ENCODE measurements at places on chromosomes 2 and 18.

DNA sequence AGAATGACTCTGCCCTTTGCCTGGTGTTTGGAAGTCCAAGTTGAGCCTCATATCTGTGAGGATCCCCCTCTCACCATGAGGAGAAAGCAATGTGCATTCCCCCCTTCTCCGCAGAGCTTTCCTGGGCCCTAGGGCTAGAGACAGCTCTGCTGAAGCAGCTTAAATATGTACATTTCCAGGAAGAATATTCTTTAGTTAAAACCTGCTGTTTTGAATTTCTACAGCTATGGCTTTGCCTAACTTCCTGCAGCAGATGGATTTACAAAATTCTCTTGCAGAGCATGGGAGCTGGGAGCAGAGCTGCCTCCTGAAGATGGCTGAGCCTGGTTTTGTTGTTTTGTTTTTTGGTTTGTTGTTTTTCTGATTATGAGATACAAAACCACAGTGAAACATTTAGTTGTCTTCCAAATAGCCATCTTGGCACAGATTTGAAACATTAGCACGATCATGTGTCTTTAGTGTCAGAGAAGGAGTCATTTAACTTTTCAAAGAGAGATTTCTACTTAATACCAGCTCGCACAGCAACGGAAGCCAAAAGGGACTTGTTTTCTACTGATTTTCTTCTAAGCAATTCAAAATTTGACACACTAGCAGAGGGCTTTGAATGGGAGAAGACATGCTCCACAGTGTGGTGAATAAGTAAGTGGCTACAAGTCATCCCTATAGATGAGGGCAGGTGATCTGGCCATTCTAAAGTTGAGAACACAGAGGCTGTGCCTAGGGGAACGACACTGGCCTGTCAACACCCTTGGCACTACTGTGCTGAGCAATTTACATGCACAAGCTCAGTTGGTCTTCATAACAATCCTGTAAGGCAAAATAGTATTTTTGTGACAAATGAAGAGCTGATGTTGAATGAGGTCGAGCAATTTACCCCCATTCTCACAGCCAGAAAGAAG, 222.6 kb downstream of the MREG start:
- H3K27ac ChIP-seq: no peak overlapping the region
- no peak overlapping the region for H3K4me3 ChIP-seq
- no peak for DNase-seq
- H3K4me1 ChIP-seq: peaks cover 7% of the 10 kb centered on the region

- H3K36me3 ChIP-seq: no peaks in the 10 kb centered on the region
- no peak overlapping the region for H3K4me3 ChIP-seq
- H3K4me1 ChIP-seq: no peaks in the 10 kb centered on the region
Observed at GRCh38 chr18:53909668-53910067, 314.8 kb downstream of the MBD2 start.

DNA sequence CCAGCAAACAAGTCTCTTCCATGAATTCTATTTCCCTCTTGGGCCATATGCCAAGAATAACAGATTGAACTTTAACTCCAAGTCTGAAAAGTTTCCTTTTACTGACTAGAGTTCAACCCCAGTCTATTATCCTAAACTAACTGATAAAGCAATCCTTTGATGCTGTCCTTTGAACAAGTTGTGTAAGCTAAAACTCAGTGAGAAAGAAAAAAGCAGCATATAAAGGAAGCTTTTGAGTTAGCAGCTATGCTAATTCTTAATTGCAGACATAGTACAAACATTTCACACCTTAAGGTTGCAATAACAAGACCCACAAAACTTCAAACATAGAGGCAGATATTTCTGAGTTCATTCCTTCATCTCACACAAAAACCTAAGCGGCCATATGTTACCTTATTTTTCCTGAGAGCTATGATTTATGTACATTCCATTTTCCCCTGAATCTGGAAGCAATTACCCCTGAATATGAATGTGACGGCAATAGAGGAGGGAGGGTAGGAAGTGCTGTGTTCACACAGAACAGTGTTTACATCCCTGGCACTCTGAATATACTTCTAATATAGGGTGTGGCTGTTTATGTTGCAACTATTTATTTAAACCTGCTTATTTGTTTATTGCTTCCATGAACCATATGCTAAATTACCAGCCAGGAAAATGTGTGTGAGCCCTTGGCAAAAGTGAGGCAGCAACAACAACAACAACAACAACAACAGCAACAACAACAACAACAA, 180.6 kb downstream of the IRS1 start:
- H3K27ac ChIP-seq: no peak overlapping the region
- H3K4me1 ChIP-seq: no peaks in the 10 kb centered on the region
- DNase-seq: no peak
- peaks cover 7% of the 10 kb centered on the region for H3K27me3 ChIP-seq
- no peaks in the 10 kb centered on the region for H3K36me3 ChIP-seq

DNA sequence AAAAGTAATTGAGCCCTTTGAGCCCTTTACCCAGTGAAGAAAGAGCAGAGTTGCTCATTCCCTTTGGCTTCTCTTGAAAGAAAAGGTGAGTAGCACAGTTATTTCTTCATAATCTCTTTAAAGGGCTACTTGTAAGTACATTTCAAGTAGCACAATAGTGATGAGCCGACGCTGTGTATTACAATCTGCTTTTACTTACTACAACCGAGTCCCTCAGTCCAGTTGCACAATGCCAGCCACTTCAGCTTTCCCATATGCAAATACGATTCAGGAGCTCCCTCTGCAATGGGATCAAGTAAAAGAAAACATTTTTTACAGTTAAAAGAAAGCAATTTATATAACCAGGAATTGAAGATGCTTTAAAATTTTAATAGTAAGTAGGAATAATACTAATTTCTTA, 868.5 kb downstream of the RNF144A start:
- DNase-seq: no peak
- peaks cover 3% of the 10 kb centered on the region for H3K36me3 ChIP-seq
- no peaks in the 10 kb centered on the region for H3K27me3 ChIP-seq
- no peaks in the 10 kb centered on the region for H3K4me1 ChIP-seq
- H3K4me3 ChIP-seq: no peak overlapping the region

DNA sequence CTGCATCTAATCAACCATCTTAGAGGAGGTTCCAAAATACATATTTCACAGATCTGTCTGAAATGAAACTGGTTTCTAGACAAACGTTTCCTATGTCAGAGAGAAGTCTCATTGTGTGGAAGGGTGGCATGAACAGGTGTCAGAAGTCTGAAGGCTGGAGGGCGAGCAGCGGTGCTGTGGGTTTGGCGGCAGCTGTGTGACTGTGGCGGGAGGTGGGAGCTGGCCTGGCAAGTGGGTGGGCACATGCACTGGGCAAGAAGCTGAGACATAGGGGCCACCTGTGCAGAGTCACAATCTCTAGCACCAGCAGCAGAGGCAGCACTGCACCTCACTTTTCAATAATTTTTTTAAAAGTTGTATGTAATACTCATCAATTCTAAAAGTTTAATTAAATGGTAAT, 346.3 kb downstream of the DSC3 start:
- no peaks in the 10 kb centered on the region for H3K4me1 ChIP-seq
- no peak overlapping the region for H3K4me3 ChIP-seq
- no peaks in the 10 kb centered on the region for H3K36me3 ChIP-seq
- DNase-seq: no peak
- H3K27me3 ChIP-seq: no peaks in the 10 kb centered on the region

- H3K4me3 ChIP-seq: peak overlapping the region; percentile 62
- peak; percentile 42 for DNase-seq
- peaks cover 17% of the 10 kb centered on the region for H3K27me3 ChIP-seq
- peaks cover 5% of the 10 kb centered on the region for H3K36me3 ChIP-seq
- H3K27ac ChIP-seq: peak overlapping the region; percentile 25
- peaks cover 39% of the 10 kb centered on the region for H3K4me1 ChIP-seq
Observed at GRCh38 chr18:79396431-79397246, 909 bp downstream of the NFATC1 start.

DNA sequence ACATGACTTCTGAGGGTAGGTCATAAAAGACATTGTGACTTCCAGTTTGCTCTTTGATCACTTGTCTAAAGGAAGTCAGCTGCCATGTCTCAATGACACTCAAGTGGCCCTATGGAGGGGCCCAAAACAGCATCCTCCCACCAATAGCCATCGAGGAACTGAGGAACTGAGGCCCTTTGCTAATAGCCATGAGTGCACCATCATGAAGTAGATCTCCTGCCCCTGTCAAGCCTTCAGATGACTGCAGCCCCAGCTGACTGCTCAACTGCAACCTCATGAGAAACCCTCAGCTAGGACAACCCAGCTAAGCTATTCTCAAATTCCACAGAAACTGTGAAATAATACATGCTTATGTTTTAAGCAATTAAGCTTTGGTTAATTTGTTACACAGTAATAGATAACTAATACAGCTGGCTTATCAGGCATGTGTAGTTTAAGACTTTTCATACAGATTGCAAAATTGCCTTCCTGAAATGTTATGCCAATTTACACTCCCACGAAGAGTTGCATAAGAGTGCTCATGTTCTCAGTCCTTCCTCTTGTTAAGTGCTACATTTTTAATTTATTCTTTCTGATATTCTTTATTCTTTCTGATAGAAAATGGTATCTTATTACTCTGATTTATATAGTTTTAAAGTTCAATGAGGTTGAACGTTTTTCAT, 105.6 kb upstream of the NDUFV2 start:
- no peaks in the 10 kb centered on the region for H3K4me1 ChIP-seq
- H3K27me3 ChIP-seq: peaks cover 26% of the 10 kb centered on the region
- H3K36me3 ChIP-seq: no peaks in the 10 kb centered on the region
- H3K27ac ChIP-seq: no peak overlapping the region
- no peak for DNase-seq

- H3K4me3 ChIP-seq: no peak overlapping the region
- no peak overlapping the region for H3K27ac ChIP-seq
- peaks cover 38% of the 10 kb centered on the region for H3K36me3 ChIP-seq
- H3K27me3 ChIP-seq: no peaks in the 10 kb centered on the region
- no peak for DNase-seq
Observed at GRCh38 chr2:61117534-61117933, 44.5 kb upstream of the C2orf74 start.

- H3K4me3 ChIP-seq: peak overlapping the region; percentile 40
- DNase-seq: no peak
- H3K4me1 ChIP-seq: peaks cover 17% of the 10 kb centered on the region
- peaks cover 80% of the 10 kb centered on the region for H3K27me3 ChIP-seq
- H3K27ac ChIP-seq: no peak overlapping the region
- peaks cover 4% of the 10 kb centered on the region for H3K36me3 ChIP-seq
Observed at GRCh38 chr2:176189681-176190641, 1.5 kb downstream of the HOXD1 start.

DNA sequence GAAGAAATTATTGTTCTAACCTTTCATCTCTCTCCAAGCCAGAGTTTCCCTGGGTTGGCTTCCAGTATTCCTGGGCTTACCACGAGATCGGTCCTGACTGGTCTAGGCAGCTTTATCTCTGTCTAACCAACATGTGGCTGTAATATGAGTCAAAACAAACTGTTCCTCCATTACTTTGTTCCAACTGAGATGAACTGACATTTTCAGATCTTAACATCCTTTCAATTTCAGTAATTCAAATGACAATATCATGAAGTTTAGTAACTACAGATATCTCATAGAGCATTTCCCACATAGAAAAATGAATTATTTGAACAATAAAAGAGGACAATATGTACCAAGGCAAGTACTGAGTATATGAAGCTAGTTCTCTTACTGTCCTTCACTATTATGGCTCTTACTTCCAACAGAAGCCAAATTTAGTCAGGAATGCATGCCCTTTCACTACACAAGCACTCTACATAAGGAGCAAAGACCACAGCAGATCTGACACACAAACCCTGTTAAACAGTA, 15.5 kb downstream of the SLC25A12 start:
- no peak for DNase-seq
- H3K27ac ChIP-seq: no peak overlapping the region
- peaks cover 50% of the 10 kb centered on the region for H3K4me1 ChIP-seq
- H3K27me3 ChIP-seq: no peaks in the 10 kb centered on the region
- no peak overlapping the region for H3K4me3 ChIP-seq

DNA sequence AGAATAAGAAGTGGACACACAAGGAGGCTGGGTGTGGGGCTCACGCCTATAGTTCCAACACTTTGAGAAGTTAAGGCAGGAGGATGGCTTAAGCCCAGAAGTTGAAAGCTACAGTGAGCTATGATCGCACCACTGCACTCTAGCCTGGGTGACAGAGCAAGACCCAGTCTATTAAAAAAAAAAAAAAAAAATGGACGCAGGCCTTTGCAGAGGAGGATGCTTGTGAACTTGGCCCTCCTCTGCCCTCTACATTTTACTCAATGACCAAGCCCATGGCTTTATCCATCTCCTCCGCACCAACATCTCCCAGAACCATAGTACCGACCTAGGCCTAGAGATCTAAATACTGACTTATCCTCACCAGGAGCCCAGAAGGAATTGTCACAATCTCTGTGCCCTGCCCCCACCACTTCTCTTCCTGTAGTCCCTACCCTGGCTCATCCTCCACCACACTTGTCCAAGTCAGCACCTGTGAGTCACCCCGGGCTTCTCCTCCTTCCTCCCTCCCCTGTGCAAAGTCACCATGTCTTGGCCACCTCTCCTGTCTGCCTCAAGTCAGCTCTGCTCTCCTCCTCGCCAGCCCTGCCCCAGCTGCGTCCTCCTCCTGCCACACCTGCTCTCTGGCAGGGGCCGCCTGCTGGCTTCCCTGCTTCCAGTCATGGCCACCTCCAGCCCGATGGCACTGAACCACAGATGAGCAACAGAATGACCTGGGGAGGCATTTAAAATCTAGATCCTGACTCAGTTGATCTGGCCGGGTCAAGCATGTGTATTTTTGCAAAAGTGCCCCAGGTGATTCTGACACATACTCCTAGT, 35.8 kb upstream of the ASPRV1 start:
- peaks cover 1% of the 10 kb centered on the region for H3K36me3 ChIP-seq
- no peak overlapping the region for H3K4me3 ChIP-seq
- H3K27ac ChIP-seq: no peak overlapping the region
- peaks cover 18% of the 10 kb centered on the region for H3K4me1 ChIP-seq
- DNase-seq: no peak
- no peaks in the 10 kb centered on the region for H3K27me3 ChIP-seq

DNA sequence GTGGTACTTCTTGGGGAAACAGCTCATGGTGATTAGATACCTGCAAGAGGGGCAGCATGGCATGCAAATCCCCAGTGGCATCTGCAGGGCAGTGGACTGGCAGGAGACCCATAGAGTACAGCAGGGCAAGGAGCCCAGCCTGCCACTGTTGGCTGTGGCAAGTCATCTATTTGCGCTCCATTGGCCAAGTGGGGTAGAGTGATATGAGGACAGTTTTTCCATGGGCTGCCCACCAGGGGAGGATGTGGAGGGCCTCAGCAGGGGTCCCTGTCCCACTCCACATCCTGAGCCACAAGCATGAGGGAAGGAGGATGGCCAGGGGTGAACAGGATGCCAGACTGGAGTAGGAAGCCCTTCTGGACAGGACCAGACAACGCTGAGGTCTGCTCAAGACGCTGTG, 50.9 kb upstream of the OTOF start:
- H3K27ac ChIP-seq: no peak overlapping the region
- H3K4me3 ChIP-seq: no peak overlapping the region
- H3K36me3 ChIP-seq: no peaks in the 10 kb centered on the region
- H3K27me3 ChIP-seq: no peaks in the 10 kb centered on the region
- DNase-seq: no peak
- no peaks in the 10 kb centered on the region for H3K4me1 ChIP-seq

DNA sequence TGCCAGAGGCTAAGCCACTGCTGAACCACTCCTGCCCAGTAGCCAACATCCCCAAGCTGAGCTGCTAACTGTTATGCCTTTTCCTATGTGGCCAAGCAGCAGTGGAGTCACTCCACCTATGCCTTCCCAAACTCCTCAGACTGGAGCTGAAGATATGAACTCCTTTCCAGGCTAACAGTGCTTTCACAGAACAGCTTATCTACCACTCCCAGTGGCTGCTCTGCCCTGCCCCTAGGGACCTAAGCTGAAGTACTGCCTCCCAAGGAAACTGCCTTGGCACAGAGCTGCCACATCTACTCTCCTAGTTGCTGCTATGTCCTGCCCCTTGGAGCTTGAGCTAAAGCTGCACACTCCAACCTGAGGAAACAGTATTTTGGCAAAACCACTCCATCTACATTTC, 275.9 kb downstream of the RBM43 start:
- no peak overlapping the region for H3K4me3 ChIP-seq
- H3K4me1 ChIP-seq: no peaks in the 10 kb centered on the region
- no peak overlapping the region for H3K27ac ChIP-seq
- no peaks in the 10 kb centered on the region for H3K36me3 ChIP-seq
- peaks cover 3% of the 10 kb centered on the region for H3K27me3 ChIP-seq
